ENCODE measurements at places on chromosomes 13 and 19. TPM values are rescaled to one million over a fixed set of nuclear protein-coding genes. Genes with fewer than 3 reads are reported as not detected.

Gene SLAIN1
- total RNA-seq, result 1.3 TPM

Gene ELANE
- total RNA-seq, result not detected

Gene GYS1
- 37.7 TPM for total RNA-seq

Gene LAIR1
- 24.3 TPM for total RNA-seq

Gene GPR18
- total RNA-seq, result not detected

Gene NALCN
- 0.28 TPM for total RNA-seq

Gene CGB8
- total RNA-seq, result not detected

Gene SIGLECL1
- not detected for total RNA-seq

DNA sequence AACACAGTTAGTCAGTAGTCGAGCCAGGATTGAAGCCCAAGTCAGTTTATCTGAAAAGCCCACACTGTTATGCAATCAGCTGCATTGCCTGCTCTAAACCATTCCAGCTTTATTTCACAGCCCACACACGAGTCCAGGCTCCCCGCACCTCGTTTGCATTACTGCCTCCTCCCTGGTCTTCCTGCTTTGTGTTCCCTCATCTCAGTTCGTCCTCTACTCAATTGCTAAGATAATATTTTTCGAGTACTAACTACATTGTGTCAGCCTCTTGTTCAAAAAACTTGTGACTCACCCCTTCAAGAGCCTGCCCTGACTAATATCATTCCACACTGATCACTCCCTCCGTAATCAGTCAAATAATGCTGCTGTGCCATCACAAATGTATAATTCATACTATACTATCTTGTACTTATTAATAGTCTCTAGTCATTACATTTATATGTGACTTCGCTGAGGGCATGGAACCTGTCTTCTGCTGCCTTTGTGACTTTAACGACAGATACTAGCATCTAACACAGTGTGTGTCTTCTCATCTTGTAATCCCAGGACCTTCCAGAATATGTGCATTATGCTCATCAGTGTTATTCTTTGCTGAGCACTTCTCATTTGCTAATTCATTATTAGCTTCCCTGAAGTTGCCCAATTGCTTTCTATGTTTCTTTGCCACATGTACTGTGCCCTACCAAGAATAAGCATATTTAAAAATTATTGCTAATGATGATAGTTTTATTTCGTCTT lies 26.2 kb upstream of the WDFY2 start:
- DNase-seq, result no peak

GRCh38 chr19:58277748-58278540 lies 811 bp upstream of the ZNF8 start:
- no peak for DNase-seq

GRCh38 chr13:52001120-52001731 lies 10.0 kb downstream of the ATP7B start:
- DNase-seq, result no peak

GRCh38 chr13:32107474-32107873 lies 75.9 kb downstream of the FRY start:
- DNase-seq, result no peak

DNA sequence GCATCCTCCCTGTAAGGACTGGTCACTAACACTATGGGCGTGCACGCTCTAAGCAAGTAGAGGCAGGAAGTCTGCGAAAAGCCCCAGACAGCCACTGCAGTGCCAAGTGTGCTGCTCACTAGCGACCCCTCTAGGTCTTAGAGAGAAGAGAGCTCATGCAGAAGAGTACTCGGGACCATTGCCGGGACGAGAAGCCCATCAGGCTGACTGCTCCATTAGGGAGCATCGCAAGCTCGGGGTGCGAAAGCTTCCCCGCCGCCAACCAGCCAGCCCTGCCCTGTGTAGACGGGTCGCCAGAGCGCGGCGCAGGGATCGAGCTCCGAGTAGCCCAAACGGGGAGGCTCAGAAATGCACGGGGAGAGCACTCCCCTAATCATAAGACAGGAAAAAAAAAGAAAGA lies 16.6 kb downstream of the POU4F1 start:
- DNase-seq, result no peak

- no peak for DNase-seq
Measured at GRCh38 chr13:46816371-46816770, 19.4 kb upstream of the ESD start.

DNA sequence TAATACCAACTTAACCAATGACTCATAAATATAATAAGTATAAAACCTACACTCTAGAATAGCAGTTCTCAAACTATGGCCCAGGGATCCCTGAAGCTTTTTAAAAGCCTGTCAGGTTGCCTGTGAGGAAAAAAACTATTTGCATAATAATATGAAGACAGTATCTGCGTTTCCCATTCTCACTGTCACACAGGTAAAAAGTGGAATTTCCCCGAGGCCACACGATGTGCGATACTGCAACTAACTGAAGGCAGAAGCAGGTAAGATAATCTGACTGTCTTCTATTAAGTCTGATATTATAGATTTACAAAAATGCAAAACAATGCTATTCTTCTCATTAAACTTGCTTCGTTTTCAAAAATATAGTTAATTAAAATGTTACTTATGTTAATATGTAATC lies 52.5 kb upstream of the EEF1AKMT1 start:
- DNase-seq, result no peak

GRCh38 chr13:40874138-40874779 lies 84.8 kb downstream of the SLC25A15 start:
- DNase-seq, result no peak

DNA sequence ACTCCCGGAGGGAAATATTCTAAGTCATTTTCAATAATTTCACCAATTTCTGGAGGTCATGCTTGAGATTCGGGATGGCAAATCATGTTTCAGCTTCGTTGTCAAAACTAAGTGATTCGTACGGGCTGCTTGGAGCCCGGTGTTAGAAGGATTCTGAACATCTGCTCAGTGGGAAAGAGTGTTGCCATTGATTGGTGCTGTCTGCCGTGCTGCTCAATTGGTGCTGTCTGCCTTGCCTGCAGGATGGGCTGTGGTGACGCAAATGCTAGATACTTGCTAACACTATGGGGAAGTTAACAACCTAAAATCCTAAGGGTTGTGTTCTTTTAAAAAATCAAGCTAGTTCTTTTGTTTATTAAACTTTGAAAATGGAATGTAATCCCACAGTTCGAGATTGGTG lies 17.3 kb upstream of the CACNG8 start:
- DNase-seq, result no peak

DNA sequence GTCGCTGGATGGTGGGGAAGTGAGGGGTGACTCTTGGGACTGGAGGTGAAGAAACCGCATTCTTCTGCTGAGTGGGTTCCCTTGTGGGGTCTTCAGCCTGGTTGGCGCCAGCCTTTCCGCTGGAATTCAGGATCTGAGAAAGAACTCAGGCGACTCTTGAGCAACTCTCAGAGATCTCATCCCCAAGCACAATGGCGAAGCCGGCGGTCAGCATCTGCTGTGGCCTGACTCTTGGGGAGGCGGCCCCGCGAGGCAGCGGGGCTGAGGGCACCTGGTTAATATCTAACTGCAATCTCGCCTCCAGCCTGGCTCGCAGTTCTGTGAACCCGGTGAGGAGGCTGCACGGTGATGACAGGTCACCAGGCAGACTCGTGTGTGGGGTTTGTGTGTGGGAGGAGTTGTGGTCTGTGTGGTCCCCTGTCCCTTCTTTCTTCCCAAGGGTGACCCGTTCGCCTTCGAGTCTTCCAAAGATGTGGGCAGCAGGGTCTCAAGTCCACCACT lies 883 bp downstream of the ZNF441 start:
- DNase-seq, result no peak
